ENCODE measurements at places on chromosomes 6 and 20. TPM values are rescaled to one million over a fixed set of nuclear protein-coding genes. Genes with fewer than 3 reads are reported as not detected.
A peak's percentile ranks its signal among the peaks of the same experiment; 100 is the strongest.

- no peak overlapping the region for H3K27ac ChIP-seq
- H3K4me3 ChIP-seq, result no peak overlapping the region
- H3K4me1 ChIP-seq, result no peaks in the 10 kb centered on the region
Observed at GRCh38 chr6:160428818-160429619, 80.8 kb downstream of the SLC22A3 start.

GRCh38 chr6:54665278-54665677 is 181.3 kb upstream of the FAM83B start:
- no peak for DNase-seq
- no peaks in the 10 kb centered on the region for H3K4me1 ChIP-seq
- H3K36me3 ChIP-seq, result no peaks in the 10 kb centered on the region
- no peak overlapping the region for H3K4me3 ChIP-seq
- H3K27me3 ChIP-seq, result no peaks in the 10 kb centered on the region

GRCh38 chr20:62727584-62728027 is 19.0 kb downstream of the NTSR1 start:
- no peaks in the 10 kb centered on the region for H3K4me1 ChIP-seq
- H3K4me3 ChIP-seq, result no peak overlapping the region
- peaks cover 10% of the 10 kb centered on the region for H3K27me3 ChIP-seq
- no peak for DNase-seq

- H3K36me3 ChIP-seq, result no peaks in the 10 kb centered on the region
- no peaks in the 10 kb centered on the region for H3K27me3 ChIP-seq
- H3K27ac ChIP-seq, result no peak overlapping the region
- H3K4me3 ChIP-seq, result no peak overlapping the region
- DNase-seq, result no peak
Observed at GRCh38 chr6:126253431-126253830, 86.5 kb upstream of the CENPW start.

DNA sequence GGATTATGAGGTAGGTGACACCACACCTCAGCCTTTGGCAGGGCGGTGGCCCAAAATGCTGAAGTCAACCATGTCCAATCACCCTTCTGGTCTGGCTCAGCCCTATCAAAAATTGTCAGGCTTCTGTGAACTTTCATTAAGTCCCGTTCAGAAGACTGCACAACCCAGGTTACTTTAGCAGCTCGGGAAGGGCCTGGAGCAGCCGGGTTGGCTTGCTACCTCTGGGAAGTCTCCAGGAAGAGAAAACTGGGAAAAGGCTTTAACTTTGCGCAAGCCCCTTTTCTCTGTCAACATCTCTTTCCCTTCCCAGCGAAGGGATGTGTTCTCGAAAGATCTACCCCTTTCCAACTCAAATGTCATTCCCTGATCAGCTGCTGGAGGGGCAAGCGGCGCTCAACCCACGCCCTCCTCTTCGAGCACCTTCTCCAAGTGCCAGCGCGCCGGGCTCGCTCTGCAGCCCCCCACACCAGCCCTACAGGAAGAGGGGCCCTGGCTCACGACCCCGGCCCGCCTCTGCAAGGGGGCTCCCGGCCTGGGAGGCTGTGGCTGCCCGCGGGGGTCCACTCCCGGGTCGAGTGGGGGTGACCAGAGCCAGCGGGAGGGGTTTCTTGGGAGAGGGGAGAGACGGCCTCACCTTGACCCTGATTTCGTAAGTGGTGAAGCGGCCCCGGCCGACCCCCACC is 573 bp downstream of the SNX3 start:
- no peaks in the 10 kb centered on the region for H3K27me3 ChIP-seq
- peak overlapping the region; percentile 94 for H3K4me3 ChIP-seq

- no peak overlapping the region for H3K4me3 ChIP-seq
- H3K27ac ChIP-seq, result no peak overlapping the region
- H3K36me3 ChIP-seq, result no peaks in the 10 kb centered on the region
- H3K27me3 ChIP-seq, result peaks cover 8% of the 10 kb centered on the region
Observed at GRCh38 chr20:5056801-5057599, 55.7 kb upstream of the SLC23A2 start.

GRCh38 chr6:119442776-119443184 is 93.2 kb upstream of the MAN1A1 start:
- no peaks in the 10 kb centered on the region for H3K36me3 ChIP-seq
- no peak for DNase-seq
- H3K27ac ChIP-seq, result peak overlapping the region; percentile 42
- no peak overlapping the region for H3K4me3 ChIP-seq

DNA sequence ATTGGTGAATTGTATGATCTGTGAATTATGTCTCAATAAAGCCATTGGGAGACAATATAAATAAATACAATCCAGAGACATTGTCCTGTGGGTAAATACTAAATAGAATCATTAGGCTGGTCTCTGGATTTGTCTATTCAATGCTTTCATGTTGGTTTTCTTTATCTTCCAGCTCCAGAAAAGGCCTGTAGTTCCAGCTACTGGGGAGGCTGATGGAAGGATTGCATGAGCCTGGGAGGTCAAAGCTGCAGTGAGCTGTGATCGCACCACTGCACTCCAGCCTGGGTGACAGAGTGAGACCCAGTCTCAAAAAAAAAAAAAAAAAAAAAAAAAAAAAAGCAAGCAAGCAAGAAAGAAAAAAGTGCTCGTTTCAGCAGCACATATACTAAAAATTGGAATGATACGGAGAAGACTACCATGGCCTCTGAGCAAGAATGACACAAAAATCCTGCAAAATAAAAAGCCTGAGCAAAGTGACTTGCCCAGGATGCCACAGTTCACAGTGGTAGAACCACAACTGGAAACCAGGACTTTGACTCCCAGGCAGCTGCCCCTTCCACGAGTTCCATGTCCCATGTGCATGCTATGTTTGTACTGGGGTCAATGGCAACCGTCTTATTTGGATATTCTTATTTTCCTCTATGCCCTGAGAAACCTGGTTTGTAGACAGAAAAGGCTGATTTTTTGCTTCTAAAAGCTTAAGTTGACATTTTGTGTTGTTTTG is 33.6 kb upstream of the GMPR start:
- peaks cover 16% of the 10 kb centered on the region for H3K4me1 ChIP-seq
- DNase-seq, result no peak
- no peaks in the 10 kb centered on the region for H3K36me3 ChIP-seq
- H3K27me3 ChIP-seq, result no peaks in the 10 kb centered on the region
- no peak overlapping the region for H3K4me3 ChIP-seq
- H3K27ac ChIP-seq, result 0 out of 2 replicates have a peak overlapping the region, but pooled peaks have one; percentile 40

The ZSCAN12 gene
- total RNA-seq, result 7.9 TPM

The PROKR2 gene
- not detected for total RNA-seq

The MCHR2 gene
- not detected for total RNA-seq

The LSM2 gene
- 117 TPM for total RNA-seq

The DNPH1 gene
- total RNA-seq, result 76.6 TPM
